ENCODE measurements at places on chromosomes 3 and 15.

- DNase-seq, result no peak
Observed at GRCh38 chr3:106172101-106172500, 303.3 kb upstream of the CBLB start.

DNA sequence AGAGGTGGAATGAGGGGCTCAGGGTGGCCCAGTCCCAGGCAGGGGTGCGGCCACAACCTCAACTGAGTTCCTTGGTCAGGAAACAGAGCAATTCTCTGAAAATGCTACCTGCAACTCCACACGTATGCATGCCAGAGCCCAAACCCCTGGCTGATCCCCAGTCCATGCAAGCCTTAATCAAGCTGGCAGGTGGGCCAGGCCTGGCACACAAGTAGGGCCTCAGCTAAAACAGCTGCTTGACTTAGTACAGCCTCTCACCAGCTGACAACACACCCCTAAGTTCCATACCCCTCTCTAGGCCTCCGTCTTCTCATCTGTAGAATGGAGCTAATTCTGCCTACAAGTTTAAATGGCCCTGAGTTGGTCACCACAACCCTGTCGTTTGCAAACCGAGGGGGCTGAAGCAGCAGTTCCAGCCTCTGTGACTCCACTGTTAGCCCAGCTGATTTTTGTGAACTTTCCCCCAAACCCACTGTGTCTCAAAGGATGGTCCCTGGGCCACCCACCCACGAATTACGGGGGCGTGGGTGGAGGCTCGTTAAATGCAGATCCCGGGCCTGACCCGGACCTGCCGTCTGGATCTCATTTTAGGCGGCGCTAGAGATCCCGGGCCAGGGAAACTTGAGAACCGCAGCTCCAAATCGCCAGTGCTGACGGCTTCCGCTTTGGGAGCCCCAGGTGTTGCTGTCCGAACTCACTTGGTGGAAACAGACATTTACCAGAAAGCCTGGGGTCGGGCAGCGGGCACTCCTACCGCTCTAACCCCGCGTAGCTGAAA lies 927 bp downstream of the CHDH start:
- DNase-seq, result peak; percentile 61

DNA sequence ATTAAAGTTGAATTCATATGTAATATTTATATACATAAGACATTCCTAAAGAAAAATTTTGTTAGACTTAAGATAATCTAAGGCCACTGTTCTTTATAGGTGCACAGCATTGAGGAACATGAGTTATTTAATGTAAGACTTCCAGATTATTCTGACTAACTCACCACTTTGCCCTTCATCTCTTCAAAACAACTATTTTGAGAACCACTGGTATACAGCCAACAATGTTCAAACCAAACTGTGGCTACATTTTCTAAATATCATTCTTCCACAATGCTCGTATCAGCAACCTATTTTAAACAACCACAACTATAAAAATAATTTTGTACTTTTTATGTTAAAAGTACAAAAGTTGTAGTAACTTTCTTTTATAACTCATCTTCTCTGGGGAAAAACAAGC lies 199.8 kb upstream of the ALCAM start:
- no peak for DNase-seq

DNA sequence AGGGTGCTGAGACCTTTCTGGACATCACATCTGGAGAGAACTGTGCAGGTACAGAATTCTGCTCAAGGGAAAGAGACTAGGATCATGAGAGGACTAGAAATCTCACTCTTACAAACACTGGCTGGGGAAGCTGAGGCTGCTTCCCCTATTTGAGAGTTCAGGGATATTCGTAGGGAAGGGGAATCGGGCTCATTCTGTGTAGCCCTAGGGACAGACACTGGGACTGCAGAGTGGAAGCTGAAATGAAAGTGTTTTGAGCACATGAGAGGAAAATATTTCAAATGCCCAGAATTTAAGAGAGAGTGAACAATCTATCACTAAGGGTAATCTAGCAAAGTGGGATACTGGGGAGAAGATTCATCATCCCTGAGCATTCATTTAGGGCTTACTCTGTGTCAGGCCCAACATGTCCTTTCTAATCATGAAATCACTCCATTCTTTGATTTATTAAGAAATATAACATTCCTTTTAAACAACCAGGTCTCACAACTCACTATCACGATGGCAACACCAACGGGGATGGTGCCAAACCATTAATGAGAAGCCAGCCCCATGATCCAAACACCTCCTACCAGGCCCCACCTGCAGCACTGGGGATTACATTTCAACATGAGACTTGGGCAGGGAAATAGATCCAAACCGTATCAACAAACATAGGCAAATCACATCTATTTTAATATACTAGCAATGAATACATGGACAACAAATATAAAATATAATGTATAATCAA lies 63.0 kb downstream of the CPN2 start:
- no peak for DNase-seq

- DNase-seq, result no peak
Observed at GRCh38 chr3:29497282-29497681, 216.4 kb downstream of the RBMS3 start.

DNA sequence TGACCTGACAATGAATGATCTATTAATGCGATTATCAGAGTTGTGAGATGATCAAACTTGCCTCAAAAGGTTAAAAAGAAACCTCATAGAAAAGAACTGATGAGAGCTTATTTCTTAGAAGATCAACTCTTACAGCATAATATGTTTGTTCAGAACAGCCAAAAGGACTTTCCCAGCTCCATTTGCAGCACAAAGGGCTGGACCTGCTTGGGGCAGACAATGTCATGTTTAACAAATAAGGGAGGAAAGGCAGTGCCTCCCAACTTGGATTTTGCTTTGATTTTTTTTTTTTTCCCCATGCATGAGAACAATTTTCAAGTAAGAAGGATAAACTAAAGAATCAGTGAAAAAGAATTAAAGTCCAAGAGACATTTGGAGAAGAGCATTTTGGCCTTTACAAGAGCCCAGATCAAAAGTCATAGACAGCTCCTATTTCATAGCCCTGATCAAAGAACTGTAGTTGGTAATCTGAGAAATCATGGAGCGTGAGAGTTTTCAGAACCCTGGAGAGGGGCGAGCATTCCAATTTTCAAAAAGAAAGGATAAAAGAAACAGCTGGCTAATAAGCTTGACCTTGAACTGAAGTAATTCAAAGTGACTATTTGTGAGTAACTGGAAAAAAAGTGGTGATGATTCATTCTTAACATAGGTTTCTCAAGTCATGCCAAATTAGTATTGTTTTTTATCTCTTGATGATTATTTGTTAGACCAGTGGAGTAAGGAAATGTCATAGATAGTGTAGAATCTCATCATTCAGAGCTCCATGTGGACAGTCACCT lies 136.0 kb upstream of the CFAP20DC start:
- no peak for DNase-seq

- no peak for DNase-seq
Observed at GRCh38 chr15:58407236-58407775, 24.5 kb upstream of the LIPC start.

- no peak for DNase-seq
Observed at GRCh38 chr3:61331929-61332552, 80.8 kb upstream of the FHIT start.

- DNase-seq, result peak; percentile 76
Observed at GRCh38 chr3:39108200-39108710, 775 bp downstream of the TTC21A start.

DNA sequence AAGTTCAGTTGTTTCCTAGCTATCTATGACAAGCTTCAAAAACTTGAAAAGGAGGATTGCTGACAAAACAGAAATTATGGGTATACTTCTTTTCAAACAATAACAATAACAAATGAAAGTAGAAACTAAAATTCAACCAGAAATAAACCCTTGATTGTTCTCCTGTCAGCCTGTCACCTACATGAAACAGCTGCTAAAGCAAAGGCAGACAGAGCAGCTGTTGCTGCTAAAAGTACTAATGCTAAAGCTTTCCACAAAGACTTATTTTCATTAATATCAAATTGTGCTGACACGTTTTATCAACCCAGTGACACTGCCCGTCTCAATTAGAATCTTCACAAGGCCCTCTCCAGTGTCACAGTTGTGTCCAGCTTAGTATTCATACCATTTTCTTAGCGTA lies 533.2 kb upstream of the GBE1 start:
- no peak for DNase-seq

DNA sequence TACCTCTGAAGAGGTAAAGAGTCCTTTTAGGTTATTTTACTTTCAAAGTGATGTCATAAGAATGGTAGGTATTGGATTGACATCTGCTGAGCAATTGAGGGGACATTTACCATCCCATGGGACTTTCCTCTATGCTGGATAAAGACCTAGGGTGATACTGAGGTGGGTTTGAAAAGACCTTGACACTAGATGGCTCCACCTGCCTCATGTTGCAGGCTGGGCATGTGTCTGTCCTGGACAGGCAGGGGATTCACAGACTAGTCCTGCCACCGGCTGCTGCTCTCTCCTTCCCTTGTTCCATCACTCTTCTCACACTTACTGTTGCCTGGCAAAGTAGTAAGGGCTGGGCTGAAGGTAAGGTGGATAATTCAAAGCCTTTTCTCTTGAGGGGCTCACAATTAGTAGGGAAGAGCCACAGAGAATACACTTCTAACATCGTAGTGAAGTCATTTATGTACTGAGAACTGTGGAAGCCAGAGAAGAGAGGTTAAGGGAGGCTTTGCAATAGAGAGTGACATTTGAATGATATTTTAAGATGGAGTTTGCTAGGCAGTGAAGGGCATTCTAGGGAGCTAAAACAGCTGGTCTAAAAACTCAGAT lies 27.7 kb downstream of the TRAK1 start:
- peak; percentile 86 for DNase-seq

DNA sequence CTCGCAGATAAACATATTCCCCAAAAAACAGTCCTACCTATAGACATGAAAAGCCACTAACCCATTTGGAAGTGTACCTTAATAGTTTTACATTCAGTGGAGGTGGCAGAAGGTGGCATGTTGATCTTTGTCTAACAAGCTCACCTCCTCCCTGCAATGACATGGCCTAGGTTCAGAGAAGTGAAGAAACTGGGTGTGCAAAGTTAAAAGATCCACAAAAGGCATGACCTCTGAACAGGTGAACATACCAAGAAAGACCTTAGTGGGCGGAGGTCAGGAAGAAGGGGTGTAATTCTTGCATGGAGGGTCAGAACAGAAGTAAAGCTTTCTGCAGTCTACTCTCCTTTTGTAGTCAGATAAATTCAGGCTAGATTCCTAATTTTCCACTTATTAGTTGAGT lies 822 bp downstream of the MRPL3 start:
- peak; percentile 22 for DNase-seq

- DNase-seq, result no peak
Observed at GRCh38 chr3:178514401-178514800, 21.8 kb upstream of the KCNMB2 start.

GRCh38 chr3:185537369-185537970 lies 14.9 kb downstream of the LIPH start:
- DNase-seq, result peak; percentile 83

DNA sequence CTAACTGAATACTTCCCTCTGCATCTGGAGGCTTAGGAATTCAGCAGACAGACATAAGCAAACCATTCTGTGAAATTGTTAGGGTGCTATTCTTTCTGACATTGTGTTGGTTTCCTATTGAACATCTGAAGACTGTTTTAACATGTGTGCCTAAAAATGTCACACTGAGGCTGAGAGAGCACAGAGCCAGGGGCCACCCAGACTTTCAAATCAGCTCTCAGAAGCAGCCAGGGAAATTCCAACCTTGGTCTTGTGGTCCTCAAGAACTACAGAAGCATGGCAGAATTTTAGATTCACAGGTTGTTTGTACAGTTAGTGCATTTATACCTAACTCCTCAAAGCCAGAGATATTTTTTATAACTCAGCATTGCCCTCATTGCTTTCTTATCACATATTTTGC lies 929.2 kb upstream of the CFAP20DC start:
- no peak for DNase-seq

DNA sequence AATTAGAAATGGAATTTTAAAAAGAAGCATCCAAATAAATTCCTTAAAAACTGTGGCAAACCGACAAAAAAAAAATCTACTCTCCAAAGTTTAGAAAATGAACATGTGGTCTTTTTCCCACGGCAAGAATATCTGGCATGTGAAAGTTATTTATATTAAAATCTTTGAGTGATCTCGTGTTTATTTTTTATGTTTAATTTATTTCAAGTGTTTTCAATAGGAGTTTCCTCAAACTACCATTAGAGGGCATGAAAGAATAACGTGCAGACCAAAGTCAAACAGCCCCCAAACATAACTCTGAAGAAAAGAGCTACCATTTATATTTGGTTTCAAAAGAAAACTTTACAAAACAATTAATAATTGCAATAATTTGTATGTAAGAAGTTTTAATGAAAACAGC lies 286.4 kb downstream of the ZIC4 start:
- no peak for DNase-seq

GRCh38 chr3:188421836-188422540 lies 268.0 kb downstream of the LPP start:
- DNase-seq, result peak; percentile 18

GRCh38 chr3:171169866-171170265 lies 143.3 kb upstream of the SLC2A2 start:
- DNase-seq, result no peak

DNA sequence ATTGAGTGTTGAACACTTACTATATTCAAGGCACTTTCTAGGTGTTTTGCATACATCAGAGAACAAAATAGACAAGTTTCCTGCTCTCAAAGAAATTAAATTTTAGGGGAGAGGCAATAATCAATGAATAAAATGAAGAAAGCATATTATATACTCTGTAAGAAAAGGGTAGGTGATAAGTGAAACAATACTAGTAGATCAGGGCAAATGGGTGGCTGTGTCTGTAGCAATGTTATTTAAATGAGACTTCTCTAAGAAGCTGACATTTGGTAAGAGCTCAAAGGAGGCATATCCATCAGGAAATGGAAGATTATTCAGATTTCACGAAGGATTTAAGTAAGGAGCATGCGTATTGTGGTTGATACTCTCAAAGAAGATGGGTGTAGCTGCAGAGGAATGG lies 1291.6 kb downstream of the NSUN3 start:
- DNase-seq, result no peak

- no peak for DNase-seq
Observed at GRCh38 chr3:138434875-138435772, 708 bp downstream of the ESYT3 start.

DNA sequence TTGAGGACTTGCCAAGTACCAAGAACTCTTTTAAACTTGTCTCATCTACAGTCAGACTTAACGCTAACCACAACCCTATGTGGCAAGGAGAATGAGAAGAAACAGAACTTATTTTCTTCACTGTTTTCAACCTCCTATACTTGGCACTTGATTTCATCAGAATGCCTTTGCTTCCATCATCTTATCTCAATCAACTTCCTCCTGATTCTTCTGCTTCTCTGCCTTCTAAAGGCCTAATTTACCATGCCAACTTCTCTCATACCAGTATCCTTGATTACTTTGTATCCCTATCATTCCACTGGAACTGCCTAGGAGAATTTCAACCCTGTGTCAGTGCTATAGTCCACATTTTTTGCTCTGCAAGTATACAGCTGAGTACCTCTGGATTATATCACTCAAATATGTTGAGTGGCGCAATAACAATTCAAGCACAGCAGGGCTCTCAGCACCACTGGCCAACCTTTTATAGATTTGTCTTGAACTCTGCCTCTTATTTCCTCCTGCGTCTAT lies 413.6 kb downstream of the ROBO1 start:
- DNase-seq, result no peak

GRCh38 chr15:85329561-85330422 lies 50.6 kb upstream of the AKAP13 start:
- peak; percentile 72 for DNase-seq
